ENCODE measurements at places on chromosomes 16 and 17.
A peak's percentile ranks its signal among the peaks of the same experiment; 100 is the strongest.

- DNase-seq, result no peak
Observed at GRCh38 chr17:1785930-1786329, 24.1 kb downstream of the SERPINF1 start.

DNA sequence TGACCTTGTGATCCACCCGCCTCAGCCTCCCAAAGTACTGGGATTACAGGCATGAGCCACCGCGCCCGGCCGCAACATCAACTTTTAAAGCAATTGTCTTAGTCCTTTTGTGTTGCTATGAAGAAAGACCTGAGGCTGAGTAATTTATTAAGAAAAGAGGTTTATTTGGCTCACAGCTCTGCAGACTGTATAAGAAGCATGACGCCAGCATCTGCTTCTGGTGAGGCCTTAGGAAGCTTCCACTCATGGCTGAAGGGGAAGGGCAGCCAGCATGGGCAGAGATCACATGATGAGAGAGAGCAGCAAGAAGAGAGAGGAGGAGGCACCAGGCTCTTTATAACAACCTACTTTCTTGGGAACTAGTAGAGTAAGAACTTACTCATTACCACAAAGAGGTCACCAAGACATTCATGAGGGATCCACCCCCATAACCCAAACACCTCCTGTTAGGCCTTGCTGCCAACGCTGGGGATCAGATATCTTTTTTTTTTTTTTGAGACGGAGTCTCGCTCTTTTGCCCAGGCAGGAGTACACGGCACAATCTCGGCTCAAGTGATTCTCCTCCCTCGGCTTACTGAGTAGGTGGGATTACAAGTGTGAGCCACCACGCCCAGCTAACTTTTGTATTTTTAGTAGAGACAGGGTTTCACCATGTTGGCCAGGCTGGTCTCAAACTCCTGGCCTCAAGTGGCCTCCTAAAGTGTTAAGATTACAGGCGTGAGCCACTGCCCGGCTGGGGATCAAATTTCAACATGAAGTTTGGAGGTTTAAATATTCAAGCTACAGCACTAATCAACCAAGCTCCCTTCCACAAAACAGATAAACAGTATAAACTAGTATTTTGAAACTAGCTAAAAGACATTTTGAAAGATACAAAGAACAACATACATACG is 21.4 kb upstream of the GPT2 start:
- no peak for DNase-seq

- DNase-seq, result no peak
Observed at GRCh38 chr16:14496786-14497185, 133.3 kb downstream of the PARN start.

- DNase-seq, result no peak
Observed at GRCh38 chr17:30380643-30381339, 2.1 kb downstream of the CPD start.

DNA sequence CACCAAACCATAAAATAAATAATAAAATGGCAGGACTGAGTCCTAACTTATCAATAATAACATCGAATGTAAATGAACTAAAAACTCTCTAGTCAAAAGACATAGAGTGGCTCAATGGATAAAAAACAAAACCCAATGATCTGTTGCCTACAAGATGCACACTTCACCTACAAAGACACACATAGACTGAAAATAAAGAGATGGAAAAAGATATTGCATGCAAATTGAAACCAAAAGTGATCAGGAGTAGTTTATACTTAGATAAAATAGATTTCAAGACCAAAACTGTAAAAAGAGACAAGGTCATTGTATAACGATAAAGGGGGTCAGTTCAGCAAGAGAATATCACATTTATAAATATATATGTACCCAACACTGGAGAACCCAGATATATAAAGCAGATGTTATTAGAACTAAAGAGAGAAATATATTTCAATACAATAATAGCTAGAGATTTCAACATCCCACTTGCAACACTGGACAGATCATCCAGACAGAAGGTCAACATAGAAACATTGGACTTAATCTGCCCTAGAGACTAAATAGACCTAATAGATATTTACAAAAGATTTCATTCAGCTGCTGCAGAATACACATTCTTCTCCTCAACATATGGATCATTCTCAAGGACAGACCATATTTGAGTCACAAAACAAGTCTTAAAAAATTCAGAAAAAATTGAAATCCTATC is 29.8 kb downstream of the SLC47A2 start:
- DNase-seq, result no peak

- no peak for DNase-seq
Observed at GRCh38 chr16:70460737-70461261, 6.4 kb downstream of the FCSK start.

DNA sequence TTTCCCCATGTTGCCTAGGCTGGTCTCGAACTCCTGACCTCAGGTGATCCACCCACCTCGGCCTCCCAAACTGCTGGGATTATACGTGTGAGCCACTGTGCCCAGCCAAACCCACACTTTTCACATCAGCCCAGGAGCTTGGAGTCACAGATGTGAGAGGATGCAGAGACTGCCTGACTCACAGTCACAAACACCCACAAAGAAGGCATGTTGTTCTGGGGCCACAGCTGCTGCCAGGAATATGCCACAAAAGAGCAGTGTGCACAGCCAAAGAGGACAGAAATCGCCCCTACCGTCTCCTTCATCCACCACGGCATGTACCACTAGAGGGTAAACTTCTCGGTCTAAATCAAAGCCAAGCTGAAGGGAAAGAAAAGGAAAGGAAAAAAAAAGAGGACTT is 25.1 kb upstream of the FOXJ1 start:
- DNase-seq, result no peak

GRCh38 chr17:10821054-10821453 is 16.8 kb downstream of the PIRT start:
- DNase-seq, result no peak

DNA sequence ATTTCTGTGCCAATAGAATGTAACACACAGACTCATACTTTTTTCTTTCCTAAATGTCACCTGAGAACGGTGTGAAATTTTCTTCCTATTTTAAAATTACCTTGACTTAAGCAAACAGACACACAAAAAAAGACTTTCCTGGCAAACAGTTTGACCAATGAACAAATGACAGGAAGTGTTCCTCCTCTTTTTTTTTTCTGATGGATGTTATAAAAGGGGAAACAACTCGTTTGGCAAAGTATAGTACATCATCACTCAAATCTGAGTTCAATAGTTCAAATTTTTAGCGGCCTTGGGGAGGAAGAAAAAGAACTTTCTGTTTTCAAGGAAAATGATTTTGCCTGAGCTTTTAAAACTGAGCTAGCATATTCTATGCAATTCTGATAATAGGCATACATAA is 19.8 kb downstream of the HS3ST3A1 start:
- no peak for DNase-seq

DNA sequence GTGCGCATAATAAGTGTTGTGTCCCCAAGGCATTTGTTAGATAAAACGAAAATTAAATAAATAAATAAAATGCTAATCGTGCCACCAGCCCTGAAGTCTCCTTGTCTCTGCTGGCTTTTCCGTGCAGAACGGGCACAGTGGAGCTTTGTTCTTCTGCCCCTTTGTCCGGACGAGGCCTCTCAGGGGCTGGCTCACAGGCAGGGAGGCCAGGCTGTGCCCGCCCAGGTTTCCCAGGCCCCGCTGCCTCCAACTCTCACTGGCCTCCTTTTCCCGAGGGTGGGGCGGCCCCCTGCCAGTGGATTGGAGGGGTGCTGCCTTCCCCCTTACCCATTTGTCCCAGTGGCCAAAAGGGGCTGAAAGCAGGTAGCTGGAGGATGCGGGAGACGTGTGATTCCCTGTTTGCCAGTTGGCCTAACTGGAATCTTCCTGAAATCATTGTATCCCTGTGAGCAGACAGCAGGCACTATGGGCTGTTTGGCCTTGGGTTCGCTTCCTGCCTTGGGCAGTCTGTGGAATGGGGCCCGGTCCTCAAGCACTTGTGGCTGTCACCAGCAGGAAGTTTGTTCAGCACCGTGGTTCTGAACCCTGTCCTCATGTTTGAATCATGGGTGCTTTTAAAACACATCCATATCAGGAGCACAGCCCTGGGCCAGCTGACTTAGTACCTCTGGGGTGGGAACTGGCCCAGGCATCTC is 64.4 kb downstream of the KSR1 start:
- no peak for DNase-seq

- no peak for DNase-seq
Observed at GRCh38 chr16:62909597-62909996, 873.4 kb upstream of the CDH8 start.

DNA sequence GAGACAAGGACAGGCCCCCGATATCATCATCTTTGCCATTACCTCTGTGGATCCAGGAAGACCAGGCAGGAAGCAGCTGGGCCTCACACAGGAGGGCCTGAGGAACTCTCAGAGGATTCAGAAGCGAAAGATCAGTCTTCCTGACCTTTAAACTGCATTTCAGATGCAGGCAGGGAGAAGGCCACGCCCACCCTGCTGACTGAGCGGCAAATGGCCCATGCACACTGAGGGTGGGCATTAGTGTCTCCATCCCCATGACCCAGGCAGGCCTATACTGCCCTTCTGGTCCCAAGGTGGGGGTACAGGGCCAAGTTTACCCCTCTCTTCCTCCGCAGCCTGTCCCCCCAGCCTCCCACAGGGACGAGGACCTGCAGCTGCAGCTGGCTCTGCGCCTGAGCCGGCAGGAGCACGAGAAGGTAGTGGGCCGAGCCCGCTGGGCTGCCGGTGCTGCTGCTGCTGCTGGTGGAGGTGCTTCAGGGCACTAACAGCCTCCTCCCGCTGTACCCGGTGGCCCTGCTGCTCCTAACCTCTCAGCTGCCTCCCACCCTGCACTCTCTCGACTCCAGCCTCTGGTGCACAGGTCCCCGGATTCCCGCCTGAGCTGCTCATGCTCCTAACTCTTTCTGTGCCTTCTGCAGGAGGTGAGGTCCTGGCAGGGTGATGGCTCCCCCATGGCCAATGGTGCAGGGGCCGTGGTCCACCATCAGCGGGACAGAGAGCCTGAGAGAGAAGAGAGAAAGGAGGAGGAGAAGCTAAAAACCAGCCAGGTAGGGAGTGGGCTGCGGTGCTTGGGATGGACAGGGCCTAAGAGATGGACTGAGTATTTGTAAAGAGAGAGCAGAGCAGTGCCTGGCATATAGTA is 6.2 kb downstream of the EPN3 start:
- DNase-seq, result no peak

GRCh38 chr16:27199736-27200135 is 3.6 kb upstream of the KDM8 start:
- no peak for DNase-seq

GRCh38 chr16:23182679-23183542 is at the start of gene SCNN1G:
Gene SCNN1G (plus strand): TSS chr16:23182745. CDS start chr16:23186272, 3,527 bp downstream.
- DNase-seq, result no peak

DNA sequence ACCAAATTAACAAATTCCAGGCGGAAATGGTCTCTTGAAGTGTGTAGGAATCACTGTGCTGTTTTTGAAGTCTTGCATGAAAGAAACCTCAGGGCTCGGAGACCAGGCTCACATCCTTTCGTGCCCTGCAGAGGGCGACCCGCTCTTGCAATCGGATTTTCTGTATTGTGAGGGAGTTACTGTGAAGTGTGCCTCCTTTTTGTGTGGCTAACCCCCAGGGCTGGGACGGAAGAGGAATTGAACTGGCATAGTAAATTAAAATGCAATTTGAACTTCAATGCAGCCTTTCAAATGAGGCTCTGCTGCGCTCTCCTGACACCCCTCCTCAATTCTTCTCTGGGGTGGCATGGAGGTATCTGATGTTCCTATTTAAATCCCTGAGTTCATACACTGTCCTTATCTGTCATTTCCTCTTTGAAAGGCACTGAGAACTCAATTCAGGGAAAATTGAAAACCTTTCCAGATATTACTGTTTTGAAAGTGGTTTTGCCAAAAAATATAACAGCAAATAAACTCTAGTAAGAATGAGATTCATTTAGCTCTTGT is 51.5 kb upstream of the MGAT5B start:
- DNase-seq, result no peak

DNA sequence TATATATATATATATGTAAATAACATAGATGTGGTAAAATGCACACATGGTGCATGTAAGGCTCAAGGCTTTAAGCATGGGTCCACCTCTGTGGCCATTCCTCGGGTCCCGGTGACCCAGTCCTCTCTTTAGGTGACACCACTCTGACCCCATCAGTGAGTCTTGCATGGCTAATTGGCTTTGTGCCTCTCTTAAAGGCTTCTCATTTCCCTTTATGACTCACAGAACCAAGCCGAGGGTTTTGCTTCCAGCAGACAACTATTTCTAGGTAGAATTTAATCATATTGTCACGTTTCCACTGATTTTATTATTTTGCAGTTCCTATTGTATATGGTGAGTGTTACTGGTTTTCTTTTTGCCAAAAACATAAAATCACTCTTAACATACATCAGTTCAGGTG is 59.7 kb downstream of the PLCG2 start:
- peak; percentile 15 for DNase-seq

DNA sequence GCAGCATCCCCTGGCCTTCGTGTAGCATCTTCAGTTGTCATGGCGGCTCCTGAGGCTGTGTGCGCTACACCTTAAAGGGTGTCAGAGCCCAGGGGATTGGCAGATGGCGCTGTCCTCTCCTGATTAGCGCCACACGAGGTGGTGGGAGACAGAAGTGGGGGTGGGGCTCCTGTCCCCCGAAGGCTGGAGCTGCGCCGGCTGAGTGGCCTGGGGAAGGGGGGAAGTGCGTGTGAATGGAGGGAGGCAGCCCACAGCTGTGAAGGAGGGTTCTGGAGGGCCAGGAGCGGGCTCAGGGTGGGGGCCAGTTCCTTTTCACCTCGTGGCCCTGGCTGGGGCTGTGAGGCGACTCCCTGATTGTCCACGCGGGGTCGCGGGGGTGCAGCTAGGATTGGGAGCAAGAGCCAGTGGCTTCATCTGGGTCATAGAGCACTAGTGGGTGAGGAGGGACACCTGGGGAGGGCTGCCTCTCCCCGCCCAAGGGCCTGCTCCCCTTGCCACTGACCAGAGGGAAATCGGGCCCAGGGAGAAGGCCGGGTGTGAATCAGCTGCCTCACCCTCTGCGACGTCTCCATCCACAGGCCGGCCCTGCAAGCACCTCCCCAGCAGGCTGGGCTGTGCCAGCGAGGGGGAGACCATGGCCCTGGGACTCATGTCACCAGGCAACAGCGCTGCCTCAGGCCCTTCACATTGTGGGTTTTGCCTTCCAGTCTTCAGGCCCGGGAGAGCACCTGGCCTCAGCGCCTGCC is 14.1 kb downstream of the BAHCC1 start:
- DNase-seq, result no peak

- no peak for DNase-seq
Observed at GRCh38 chr16:1950559-1950958, 3.9 kb downstream of the RPL3L start.

DNA sequence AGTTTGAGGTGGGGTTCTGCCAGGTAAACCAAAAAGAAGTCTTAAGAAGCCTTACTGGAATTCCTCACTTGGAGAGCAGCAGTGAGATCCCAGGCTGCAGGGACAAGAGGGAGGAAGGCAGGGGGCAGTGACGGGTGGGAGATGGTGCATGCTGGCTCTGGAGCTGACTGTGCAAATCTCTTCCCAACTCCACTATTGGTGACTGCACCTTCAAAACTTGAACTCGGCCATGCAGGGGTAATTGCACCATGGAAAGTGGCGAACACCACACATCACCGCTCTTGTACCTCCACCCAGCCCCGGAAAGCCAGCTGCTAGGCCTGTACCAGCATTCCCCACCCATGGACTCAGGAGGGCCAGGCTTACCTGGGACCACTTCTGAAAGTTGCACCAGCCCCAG is 51.4 kb upstream of the CDR2 start:
- no peak for DNase-seq

GRCh38 chr16:12009462-12009861 is 32.9 kb downstream of the SNX29 start:
- DNase-seq, result no peak

GRCh38 chr16:84851192-84852127 is 31.7 kb downstream of the CRISPLD2 start:
- no peak for DNase-seq

GRCh38 chr16:26491101-26491670 is 575.5 kb upstream of the C16orf82 start:
- DNase-seq, result no peak

GRCh38 chr17:27338536-27338985 is 44.6 kb downstream of the WSB1 start:
- no peak for DNase-seq

Data from retinal pigment epithelial cell (primary cell).